ENCODE measurements at places on chromosomes 7 and 10.

- DNase-seq = no peak
These were observed 26.6 kb downstream of the RPP38 start for GRCh38 chr10:15123749-15124184.

GRCh38 chr10:25522946-25523608 lies 348.3 kb downstream of the GPR158 start:
- DNase-seq = no peak

- no peak for DNase-seq
These were observed 1.3 kb upstream of the GRK5 start for GRCh38 chr10:119205894-119206602.

DNA sequence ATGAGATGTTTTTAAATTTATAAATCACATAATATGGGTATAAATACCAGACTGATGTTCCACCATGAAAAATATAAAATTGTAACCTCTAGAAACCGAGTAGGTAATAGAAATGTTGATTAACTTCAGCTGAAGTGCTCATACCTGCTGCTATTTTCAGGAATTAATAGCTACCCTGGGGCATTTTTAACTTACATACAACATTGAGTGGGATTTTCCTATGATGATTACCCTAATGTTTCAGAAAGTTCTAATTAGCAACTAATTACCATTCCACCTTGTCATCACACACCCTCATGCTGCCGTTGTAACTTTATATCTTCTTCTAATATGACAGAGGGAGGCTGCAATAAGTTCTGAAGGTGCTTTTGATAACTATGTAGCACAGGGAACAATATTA lies 53.5 kb upstream of the ARHGAP12 start:
- no peak for DNase-seq

DNA sequence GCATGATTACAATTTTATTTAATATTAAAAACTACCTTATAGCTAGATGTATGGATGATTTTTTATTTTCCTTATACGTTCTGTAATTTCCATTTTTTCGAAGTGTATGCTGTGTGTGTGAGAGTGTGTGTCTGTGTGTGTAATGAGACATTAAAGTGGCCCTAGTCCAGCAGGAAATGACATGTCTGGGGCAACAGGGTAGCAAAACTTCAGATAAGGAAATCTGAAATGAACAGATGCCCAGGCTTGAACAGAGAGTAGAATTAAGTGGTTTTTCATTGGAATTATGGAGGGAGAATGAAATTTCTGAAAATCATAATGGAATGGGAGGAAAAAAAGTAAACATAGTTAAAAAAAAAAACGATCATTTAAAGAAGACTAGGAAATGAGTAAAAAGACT lies 200.6 kb downstream of the NRG3 start:
- no peak for DNase-seq

DNA sequence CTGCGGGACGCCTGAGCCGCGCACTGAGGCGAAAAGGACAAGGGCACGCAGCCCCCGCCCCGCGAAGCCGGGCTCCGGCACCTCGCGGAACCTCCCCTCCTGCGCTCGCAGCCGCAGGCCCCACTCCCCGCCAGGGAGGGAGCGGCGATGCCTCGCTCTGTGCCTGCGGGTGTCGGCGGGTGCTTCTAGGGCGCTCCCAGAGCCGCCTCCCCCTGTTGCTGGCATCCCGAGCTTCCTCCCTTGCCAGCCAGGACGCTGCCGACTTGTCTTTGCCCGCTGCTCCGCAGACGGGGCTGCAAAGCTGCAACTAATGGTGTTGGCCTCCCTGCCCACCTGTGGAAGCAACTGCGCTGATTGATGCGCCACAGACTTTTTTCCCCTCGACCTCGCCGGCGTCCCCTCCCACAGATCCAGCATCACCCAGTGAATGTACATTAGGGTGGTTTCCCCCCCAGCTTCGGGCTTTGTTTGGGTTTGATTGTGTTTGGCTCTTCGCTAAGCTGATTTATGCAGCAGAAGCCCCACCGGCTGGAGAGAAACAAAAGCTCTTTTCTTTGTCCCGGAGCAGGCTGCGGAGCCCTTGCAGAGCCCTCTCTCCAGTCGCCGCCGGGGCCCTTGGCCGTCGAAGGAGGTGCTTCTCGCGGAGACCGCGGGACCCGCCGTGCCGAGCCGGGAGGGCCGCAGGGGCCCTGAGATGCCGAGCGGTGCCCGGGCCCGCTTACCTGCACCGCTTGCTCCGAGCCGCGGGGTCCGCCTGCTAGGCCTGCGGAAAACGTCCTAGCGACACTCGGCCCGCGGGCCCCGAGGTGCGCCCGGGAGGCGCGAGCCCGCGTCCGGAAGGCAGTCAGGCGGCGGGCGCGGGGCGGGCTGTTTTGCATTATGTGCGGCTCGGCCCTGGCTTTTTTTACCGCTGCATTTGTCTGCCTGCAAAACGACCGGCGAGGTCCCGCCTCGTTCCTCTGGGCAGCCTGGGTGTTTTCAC lies 519 bp downstream of the ITGB8 start:
- no peak for DNase-seq

DNA sequence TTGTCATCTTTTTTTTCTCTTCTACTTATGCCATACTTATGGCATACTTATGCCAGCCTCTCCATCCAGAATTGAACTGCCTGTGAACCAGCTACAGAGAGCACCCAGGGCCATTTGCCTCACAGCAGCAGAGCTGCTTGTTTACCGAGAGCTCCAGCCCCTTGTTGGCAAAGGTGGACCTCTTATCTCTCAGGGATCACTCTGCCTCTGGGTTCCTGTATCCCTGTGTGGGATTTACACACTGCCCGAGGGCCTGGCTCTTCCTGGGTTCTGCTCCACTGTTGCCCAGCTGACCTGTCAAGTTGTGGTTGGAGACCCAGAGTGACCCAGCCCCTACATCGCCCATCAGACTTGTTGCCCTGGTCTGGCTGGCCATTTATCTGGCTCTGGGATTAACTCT lies 22.3 kb downstream of the MRPS33 start:
- DNase-seq = no peak

GRCh38 chr7:115058726-115059125 lies 136.8 kb downstream of the MDFIC start:
- DNase-seq = no peak

DNA sequence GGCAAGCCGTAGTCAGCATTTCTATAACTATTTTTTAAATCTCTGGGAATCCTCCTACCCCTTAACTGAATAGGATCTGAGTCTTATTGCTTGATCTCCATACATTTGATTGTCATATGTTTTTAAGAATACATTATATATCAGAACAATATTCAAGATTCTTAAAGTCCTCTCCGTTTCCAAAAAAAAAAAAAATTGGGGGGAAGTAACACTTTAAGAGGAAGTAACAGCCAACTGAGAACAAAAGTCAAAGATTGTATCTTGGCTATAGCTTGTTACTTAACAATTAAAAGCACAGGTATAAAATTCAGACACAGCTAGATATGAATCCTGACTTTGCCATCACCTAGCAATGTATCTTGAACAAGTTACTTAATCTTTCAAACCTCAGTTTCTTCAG lies 169.9 kb upstream of the ADO start:
- no peak for DNase-seq

DNA sequence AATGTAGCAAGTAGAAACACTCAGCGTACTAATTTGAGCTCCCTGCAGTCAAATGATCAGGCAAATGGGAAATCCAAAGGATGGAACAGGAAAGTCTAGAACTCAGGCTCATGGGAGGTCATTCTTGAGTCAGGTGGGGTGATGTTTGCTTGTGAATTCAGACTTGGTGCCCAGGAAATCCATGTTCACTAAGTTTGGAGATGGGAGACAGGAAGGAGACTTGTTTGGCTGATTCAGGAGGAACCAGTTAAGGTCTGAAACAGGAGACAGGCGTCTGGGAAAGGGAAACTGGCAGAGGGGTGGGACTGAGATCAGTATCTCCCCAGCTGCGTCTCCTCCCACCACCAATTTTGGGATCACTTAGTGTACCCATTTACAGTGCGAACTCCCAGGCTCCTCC lies 38.4 kb upstream of the ZNF438 start:
- no peak for DNase-seq

DNA sequence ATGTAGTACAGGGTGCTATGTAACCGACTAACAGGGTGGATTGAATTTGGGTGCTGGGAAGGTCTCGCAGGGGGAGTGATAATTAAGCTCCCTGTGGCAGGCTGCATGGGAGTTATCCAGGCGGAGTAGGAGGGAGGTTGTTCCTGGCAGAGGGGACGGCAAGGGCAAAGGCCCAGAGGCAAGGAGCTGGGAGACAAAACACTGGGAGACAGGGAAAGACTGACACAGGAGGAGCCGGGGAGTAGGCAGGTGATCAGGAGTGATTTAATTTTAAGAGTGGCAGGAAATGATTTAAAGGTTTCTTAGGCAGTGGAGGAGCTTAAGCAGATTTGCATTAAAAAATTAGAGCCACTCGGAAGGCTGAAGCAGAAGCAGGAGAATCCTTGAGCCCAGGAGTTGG lies 40.7 kb upstream of the LEP start:
- no peak for DNase-seq

DNA sequence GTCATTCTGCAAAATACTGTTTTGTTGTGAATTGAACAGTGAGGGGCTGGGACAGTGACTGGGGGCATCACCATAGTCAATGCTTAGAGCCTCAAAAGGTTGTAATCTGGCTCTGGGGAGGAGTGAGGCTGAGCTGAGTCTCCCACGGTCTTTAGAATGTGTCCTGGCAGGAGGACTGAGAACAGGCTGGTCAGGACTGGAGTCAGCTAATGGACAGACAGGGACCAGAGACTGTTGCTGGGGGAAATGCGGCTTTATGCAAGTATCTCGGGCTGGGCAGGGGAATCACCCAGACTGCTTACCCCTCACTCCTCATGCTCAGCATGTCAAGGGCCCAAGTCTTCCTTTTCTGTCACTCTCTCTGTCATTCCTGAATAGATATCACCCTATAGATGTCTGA lies 346.5 kb downstream of the TYW1 start:
- DNase-seq = no peak

DNA sequence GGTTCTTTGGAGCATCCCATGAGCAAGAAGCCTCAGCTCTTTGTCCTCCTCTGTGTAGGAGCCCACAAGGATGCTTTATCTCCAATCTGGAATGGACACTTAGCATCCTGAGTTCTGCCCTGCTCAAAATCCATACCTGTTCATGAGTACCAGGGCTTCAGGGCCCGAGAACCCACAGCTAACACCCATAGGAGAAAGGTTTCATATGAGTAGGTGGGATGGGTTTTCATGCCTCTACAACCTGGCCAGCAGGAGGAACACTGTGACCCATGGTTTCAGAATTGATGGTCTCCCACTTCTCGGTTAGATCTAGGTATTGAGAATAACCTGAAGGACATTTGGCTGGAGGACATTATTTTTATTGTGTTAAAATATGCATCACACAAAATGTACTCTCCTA lies 57.8 kb downstream of the TBXAS1 start:
- no peak for DNase-seq

DNA sequence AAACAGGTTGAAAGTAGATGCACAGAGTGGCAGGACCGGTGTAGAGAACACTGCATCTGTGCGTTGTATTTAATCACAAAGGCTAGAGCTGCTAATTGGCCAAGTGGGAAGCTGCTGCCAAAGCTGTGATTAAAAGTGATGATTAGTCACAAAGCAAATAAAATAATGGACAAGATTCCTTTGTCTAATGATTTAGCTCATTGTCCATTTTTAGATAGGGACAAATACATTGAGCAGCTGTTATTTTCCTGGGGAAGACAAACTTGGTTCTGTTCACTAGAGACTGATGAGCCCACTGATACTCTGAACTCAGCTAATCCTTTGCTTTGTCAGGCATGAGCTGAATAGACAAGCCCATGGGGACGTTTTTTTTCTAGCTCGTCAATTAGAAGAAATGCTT lies 19.7 kb downstream of the UBE3C start:
- DNase-seq = no peak

DNA sequence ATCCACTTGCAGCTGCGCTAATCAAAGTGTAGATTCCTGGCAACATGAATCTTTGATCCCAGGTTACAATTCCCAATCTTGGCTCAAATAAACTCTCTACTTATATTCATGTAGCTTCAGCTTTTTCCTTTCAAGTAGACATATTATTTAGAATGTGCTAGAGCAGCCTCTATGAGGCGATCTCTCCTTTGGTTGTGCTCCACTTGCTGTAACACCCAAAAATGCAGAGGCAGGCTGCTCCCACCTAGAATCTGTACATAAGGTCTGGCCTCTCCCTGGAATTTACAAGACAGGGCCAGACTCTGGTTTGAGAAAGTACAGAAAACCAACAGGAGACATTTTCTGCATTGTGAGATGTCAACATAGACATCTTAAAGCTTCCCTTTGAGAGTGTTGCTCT lies 23.1 kb downstream of the ZNF107 start:
- no peak for DNase-seq

DNA sequence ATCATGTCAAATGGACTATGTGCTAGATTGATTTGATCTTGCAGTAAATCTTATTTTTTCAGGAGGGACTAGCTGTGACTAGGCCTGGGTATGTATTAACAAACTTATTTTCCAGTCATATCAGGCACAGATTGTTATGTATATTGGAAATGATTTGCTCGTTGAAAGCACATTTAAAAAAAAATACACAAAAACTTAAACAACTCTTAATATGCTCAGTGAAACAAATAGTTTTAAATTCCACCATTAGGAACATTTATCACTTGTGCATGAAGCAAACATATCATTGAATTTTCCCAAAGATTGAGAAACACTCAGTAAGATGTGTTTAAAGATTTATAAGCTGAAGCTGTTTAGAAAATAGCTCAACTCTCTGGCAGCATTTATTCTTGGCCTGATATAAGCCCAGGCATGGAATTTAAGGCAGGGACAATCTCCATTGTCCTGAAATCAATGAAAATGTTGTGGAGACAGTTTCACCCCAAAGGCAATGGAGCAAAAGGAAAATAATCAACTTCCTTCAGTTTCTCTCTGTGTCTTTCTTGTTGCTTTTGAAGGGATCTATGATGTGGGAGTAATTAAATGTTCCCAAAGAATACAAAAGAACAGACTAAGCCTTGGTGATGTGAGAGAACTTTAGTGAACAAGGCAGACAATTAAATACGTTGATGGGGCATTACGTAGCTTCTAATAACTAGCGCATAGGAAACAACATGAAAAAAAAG lies 250.3 kb downstream of the GPR37 start:
- DNase-seq = no peak

- no peak for DNase-seq
These were observed 62.4 kb upstream of the TAS2R16 start for GRCh38 chr7:123057911-123058310.

DNA sequence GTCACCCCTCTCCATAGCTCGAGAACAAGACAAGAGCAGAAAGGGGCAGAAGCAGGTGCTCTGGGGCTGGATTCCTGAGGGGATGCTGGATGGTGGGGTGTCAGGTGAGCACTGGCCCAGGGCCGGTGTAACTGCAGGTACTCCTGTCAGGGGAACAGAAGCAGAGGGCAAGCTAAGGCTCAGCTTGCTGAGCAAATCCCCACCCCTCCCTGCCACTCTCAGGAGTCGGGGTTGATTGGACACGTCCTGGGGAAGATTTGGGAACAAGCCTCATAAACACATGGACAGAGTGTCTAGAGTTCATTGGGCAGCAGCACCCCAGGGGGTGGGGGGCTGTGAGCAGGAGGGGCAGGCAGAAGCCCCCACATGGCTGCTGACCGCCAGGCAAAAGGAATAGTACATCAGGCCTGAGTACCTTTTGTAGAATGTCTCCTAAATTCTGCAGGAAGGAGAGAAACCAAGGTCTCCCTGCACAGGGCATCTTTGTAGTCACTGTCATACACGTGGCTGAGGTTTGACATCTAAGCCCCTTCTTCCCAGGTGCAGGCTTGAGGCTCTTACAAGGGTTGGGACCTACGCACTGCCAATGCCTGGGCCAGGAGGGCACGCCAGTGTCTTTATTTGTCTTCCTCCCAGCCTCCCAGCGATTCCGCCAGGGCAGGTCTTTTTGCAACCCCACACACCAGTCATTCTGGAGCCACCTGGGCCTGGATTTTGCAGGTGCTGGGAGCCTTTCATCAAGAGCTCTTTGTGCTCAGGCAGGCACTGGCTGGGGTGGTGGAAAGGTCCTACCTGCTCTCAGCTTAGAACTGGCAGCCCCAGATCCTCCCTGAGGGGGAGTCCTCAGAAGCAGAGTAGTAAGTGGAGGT lies 2.8 kb downstream of the CALML3 start:
- no peak for DNase-seq
